ENCODE measurements at places on chromosomes 7 and 10.
A peak's percentile ranks its signal among the peaks of the same experiment; 100 is the strongest.

DNA sequence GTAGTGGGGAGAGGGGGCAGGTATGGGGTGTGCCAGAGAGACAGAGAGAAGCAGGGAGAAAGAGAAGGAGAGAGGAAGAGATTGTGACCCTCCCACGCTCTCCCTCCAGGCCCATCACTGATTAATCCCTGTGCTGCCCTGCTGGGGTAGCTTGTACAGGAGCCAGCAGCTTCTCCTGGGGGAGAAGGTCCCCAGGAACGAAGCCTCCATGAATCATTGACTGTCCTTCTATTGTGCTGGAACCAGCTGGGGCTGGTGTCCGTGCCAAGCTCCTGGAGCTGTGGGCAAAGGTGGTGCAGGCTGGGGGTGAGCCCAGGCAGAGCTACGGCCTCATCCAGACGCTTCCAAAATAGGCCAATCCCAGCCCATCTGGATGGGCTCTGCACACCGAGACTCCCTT is 20.9 kb downstream of the AQP1 start:
- DNase-seq, result no peak

DNA sequence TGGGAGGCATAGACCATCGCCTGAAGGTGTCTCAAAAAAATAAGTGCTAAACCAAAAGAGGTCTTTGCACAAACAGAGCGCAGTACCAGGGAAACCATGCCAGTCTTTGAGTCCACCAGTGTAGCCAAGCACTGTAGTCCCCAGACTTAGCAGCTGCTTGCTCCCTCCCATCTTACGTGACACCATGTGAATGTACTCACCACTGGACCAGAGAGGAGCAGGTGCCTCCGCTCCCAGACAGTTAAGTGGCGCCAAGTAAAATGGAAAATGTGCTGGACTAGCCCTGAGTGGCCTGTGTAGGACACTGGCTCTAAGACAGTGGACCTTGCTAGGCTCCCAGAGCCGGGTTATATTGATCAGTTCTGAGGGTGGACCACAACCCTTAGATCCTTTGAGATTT is 47.7 kb upstream of the PLEKHA1 start:
- DNase-seq, result no peak

- DNase-seq, result no peak
These were observed 145.7 kb downstream of the FGFR2 start for GRCh38 chr10:121452581-121452980.

DNA sequence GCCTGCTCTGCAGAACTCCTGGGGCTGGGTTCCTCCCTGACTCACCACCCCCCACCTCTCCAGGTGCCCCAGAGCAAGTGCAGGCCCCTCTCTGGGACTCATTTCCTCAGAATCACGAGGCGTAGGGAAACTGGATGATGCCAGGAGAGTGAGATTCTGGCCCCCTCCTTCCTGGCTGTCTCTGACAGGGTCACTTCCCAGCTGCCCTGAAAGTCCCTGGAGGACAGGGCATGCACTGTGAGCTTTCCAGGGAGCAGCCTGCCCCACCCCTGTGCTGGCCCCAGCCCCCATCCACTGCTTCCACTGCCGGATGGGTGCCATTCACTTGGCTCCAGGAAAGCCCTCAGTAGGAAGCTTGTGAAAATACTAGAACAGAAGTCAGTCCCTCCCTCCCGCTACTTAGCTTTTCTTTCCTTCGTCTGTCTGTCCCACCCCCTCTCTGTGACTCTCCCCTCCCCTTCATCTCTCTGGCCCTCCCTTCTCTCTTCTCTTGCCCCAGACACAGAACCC is 10.4 kb downstream of the TACR2 start:
- DNase-seq, result no peak

DNA sequence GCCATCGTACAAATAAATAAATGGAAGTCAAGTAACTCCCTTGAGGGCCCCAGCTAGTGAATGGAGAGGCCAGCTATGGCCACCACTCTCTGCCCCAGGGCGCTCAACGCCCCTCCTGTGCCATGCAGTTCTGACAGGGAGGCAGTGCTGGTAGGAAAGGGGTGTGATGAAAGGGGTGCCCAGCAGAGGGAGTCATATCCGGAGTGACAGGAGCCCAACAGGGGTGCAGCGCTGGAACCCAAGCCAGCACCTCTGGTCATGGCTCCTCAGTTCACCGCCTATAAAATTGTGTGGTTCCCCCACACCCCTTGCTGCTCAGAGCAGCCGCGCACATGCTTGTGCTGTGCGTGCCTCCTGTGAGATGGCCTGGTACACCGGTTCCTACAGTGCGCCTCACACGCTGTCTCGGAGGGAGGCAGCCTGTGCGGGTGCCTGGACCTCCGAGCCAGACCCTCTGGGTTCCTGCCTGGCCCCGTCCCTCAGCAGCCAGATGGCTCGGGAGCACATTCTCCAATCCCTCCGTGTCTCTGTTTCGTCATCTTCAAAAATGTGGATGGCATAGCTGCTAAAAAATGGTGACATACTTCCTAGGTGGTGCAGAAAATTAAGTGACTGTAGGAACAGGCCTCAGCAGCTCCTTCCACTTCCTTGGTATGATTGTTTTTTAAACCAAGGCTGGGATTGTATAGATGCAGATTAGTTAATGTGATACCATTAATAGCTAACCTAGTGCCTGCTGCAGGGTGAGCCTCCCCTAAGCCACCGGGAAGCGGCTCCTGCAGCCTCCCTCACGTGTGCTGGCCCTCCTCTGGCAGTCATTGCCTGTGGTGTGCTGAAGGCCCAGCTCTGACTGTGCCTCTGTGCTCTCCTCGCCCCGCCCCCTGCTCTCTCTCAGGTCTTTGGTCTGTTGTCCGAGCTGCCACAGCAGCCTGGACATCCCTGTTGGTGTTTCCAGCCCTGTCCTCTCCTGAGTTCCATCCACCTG is 125.8 kb downstream of the EGFR start:
- no peak for DNase-seq

GRCh38 chr7:12221414-12221813 is 10.3 kb downstream of the TMEM106B start:
- DNase-seq, result no peak

DNA sequence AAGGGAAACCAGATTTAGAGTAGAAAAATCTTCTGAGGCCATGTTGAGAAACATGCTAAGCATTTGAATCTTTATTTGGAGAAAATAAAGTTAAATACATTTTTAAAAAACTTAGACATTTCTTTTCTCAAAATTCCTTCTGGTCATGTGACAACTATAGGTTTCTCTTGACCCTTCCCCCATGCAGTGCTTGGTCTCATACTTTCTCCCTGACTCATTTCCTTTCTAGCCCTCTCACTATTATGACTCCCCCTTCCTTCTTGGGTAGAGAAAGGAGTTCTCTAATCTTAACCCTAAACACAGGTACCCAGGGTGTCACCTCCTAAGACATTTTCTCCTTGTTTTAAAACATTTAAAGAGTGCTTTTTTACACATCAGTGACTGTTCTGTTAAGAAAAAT is 179.5 kb upstream of the TMEM106B start:
- DNase-seq, result no peak

DNA sequence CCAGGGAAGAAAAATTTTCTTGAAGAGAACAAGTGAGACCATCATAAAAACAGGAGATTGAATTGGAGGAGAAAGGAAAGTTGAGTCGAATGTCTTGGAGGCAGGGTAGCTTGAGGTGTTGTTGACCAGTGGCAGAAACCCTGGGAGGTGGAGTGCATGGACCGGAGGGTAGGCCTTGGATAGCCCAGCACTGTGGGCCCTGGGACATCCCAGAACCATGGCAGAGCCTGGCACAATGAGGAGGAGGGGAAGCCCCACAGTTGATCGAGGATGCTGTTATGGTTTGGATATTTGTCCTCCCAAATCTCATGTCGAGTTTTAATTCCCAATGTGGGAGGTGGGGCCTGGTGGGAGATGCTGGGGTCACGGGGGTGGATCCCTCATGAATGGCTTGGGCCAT is 157.1 kb downstream of the ITGA8 start:
- DNase-seq, result no peak

DNA sequence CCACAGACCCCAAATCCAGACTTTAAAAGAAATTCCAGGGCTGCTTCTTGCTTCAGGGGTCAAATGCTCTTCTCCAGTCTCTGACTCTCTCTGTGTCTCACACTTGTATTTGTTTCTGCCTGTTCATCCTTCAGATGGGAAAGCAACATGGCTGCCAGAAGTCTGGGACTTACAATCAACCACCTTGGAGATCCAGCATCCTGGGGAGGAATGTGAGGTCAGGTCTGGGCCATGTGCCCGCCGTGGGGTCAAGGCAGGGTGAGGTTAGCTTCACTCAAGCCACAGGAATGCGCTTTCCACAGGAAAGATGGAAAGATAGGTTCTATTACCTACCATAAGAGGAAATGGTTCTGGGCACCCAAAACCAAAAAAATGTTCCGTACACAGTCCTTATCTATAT is 34.3 kb upstream of the NPVF start:
- DNase-seq, result no peak

GRCh38 chr7:25565949-25566348 is 337.7 kb upstream of the NPVF start:
- DNase-seq, result peak; percentile 12

DNA sequence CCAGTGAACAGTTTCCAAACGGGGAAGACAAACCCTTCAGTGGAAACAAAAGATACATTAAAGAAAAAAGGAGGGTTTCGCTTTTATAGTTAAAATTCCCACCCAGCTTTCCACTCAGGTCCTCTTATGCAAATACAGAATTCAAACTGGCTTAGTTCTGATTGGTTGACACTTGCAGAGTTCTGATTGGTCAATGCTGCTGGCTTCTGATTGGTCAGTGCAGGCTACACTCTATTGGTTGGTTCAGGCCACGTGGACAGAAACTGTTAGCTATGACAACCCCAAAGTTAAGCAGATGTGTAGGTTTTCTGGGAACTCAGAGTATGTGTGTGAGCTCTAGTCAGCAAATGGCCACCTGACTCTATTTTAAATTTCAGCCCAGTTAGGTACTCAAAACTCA is 80.0 kb downstream of the FBXL13 start:
- DNase-seq, result no peak

- no peak for DNase-seq
These were observed 172.0 kb upstream of the ZNF32 start for GRCh38 chr10:43820663-43821062.

DNA sequence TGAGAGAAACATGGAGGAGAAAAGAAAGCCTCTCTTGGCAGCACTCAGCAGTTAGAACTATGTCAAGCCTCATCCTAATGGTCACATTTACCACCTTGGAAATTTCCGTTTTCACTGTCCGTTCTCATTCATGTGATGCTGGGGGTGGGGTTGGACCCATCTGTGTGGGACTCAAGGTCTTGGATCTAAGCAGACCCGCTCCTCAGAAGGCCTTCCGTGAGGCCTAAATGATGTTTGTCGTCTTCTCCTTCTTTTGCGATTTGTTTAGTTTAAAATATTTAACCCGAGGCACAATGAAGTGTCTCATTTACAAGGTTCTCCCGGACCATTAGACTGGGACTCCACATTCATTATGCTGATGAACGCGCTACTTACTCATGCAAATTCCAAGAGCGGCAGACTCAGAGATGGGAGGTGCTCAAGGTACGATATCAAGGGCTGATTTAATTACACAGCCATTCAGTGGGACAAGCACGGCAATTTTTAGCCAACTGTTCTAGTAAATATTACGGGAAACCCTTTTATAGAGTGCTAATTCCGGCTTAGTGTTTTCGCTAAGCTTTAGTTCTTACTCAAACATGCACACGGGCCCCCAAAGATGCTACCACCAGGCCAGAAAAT is 109.1 kb upstream of the EFCAB10 start:
- DNase-seq, result no peak

- no peak for DNase-seq
These were observed 10.4 kb downstream of the TAX1BP1 start for GRCh38 chr7:27750316-27750715.

DNA sequence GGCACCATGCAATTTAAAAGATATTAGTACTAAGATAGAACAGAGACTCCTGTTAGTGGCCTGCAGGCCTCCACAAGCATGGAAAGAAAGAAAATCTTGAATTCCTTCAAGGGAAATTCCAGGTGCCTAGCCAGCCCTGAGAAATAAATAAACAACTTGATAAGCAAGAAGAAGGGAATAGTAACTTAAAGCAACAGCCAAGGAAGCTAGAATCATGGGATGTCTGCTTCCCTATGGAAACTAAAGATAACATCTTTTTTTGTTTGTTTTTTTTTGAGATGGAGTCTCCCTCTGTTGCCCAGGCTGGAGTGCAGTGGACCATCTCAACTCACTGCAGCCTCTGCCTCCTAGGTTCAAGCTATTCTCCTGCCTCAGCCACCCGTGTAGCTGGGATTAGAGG is 128.6 kb downstream of the SKIDA1 start:
- no peak for DNase-seq

DNA sequence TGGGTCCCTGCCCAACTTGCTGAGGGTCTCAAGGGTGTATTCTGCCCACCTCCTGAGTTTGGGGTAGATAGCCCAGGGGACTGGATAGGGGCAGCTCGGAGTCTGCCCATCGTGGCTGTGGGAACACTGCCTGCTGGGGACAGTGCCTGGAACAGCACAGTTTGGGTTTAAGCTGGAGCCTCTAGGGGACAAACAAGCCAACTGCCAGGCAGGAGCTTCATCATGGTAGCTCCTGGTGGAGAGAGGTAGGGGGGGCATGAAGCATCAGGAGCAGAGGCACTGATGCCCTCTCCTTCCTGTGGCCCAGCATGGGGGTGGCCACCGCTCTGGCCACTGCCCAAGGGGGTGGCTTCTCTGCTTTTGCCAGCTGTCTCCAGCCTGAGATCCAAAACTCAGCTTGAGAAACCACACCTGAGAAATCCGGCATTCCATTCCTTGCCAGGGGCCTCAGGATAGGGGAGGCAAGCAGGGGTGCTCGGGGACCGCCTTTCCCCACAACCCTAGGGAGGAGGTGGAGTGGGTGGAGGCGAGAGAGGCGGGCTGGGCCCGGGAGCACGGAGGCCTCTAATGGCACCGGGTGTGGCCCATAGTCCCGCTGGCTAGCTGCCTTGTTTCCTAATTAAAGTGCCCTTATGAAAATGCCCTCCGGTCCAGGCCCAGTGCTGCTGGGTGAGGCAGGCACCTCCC is 47.6 kb downstream of the UNC5B start:
- DNase-seq, result no peak

- DNase-seq, result no peak
These were observed 240.2 kb upstream of the NPSR1 start for GRCh38 chr7:34417781-34418180.

- no peak for DNase-seq
These were observed 2.5 kb downstream of the TCF7L2 start for GRCh38 chr10:112952282-112953173.

GRCh38 chr10:131344747-131345146 is 33.2 kb upstream of the TCERG1L start:
- no peak for DNase-seq

- DNase-seq, result no peak
These were observed 154.9 kb downstream of the SDHAF3 start for GRCh38 chr7:97272237-97272975.

GRCh38 chr7:31958226-31958625 is 112.0 kb downstream of the PDE1C start:
- DNase-seq, result no peak

- DNase-seq, result no peak
These were observed 18.2 kb downstream of the POLR3A start for GRCh38 chr10:78011065-78011464.

DNA sequence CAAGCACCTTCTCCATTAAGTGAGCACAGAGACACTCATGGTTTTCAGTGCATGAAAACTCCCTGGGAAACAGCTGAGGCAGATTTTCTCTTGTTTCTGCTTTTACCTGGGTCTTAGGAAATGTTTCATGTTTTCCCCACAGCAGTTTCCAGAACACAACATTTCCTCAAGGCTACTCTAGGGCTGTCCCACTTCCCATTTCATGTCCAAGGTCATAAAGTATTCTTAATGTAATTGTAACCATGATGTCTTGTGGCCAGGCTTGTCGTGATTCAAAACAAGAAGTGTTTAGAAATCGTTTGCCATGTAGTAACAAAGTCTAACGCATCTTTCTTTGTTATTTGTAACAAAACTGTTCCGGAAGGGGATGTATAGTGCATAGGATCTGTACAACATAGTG is 83.8 kb upstream of the NRP1 start:
- no peak for DNase-seq
